Dorsolateral prefrontal cortex (tissue), 122 donors: ENCODE measurements at places on chromosomes 12 and 14. TPM values are rescaled to one million over a fixed set of nuclear protein-coding genes. Genes with fewer than 3 reads are reported as not detected.

PLEKHD1 gene
- 2.1 TPM for total RNA-seq

FAM181A gene
- 3.0 TPM for total RNA-seq

GLIPR1 gene
- total RNA-seq: 22.1 TPM

CHD8 gene
- total RNA-seq: 106 TPM

DNA sequence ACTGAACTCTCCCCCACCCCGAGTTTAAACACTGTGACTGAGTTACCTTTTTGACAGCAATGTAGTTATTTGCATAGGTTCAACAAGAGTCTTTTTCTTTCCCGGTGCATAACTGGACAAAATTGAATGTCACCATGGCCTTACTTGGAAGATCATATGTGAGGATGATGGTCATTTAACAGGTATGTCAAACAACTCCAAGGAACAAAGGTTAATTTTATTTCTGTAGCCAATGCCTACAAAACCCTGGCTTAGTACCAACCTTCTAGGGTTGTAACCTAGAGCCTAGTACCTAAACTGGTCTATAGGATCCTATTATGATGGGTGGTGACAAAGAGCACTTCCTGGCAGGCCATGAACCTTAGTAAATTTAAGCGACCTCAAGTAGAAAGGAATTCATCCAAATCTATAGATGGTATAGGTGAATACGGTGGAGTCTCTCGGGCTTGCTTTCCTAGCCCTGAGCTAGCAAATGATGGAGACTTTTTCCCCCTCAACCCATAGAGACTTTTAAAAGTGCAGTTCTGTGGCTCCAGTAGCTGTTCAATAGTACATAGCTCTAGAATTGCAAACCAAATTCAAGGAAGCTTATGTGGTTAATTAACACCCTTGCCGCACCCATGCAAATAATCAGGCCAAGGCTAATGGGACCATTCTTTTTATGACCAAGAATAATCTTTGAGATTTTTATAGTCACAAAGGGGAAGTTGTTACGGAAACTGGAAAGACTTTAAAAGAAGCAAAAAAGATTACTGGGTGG is 89.0 kb downstream of the SLC38A1 start:
- no peak for DNase-seq

- DNase-seq: no peak
Observed at GRCh38 chr14:23209651-23210423, 26.4 kb upstream of the SLC7A8 start.

- DNase-seq: no peak
Observed at GRCh38 chr14:50892255-50892654, 20.4 kb downstream of the ABHD12B start.

DNA sequence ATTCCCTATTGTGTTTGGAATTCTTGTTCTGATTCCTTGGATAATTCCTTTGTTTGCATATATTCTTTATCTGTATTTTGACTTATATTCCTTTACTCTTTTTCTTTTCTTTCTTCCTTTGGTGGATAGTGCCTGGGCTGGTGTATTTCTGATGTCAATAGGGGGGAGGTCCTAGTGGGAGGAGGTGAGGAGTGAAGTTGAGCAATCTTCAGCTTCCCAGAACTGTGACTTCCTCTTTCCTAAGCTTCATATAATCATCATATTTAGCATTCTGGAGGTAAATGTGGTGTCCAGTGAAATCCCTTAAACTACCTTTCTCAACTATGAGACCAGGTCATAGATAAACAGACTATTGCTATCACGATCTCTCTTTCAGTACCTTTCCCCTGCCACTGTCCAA is 29.6 kb upstream of the TBPL2 start:
- DNase-seq: no peak

DNA sequence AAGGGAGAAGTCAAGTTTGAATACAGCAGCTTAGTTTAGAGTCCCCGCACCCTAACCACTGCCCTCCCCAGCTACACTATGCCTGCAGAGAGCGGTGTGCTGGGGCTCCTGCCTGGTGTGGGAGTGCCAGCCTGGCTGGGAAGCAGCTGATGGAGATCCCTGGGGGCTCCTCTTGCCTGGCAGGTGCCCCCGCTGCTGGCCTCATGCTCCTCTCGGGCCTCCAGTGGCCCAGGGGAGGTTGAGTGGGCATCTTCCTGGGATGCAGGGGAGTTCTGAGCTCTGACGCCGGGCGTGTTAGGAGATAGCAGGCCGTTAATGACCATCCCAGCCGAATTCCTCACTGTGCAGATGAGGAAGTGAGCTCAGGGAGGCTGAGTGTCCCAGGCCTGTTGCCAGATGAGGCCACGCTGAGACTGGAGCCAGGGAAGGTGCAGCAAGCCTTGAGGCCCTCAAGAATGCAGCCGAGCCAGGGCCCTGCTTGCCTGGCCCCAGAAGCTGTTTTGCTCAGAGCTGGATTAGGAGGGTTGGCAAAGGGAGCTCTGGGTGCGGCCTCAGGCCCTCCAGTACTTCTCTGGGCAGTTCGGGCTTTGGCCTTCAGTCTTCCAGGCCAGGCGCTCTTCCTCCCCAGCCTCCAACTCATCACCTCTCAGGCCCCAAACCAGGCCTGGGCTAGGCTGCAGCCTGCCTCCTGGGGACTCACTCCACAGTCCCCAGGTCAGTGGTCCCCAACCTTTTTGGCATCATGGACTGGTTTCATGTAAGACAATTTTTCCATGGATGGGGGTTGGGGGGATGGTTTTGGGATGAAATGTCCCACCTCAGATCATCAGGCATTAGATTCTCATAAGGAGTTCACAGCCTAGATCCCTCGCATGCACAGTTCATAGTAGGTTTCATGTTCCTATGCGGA is 6.6 kb upstream of the CYP46A1 start:
- DNase-seq: no peak

DNA sequence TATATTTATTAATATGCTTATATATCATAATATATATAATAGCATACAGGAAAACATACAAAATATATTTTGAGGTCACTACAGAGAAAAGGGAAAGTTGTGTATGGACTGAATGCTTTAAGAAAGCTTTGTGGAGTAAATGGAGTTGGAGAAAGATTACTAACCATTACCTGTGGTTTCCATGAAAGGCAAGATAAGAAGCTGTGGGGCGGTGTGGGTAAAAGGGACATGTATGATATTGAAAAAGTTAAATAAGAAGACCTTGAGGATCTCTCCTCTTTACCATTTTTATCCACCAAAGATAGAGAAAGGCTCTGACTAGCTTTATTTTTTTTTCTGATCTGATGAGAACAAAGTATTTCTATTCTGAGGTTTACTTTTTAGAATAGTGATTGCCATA is 404.4 kb downstream of the TRHDE start:
- DNase-seq: no peak

DNA sequence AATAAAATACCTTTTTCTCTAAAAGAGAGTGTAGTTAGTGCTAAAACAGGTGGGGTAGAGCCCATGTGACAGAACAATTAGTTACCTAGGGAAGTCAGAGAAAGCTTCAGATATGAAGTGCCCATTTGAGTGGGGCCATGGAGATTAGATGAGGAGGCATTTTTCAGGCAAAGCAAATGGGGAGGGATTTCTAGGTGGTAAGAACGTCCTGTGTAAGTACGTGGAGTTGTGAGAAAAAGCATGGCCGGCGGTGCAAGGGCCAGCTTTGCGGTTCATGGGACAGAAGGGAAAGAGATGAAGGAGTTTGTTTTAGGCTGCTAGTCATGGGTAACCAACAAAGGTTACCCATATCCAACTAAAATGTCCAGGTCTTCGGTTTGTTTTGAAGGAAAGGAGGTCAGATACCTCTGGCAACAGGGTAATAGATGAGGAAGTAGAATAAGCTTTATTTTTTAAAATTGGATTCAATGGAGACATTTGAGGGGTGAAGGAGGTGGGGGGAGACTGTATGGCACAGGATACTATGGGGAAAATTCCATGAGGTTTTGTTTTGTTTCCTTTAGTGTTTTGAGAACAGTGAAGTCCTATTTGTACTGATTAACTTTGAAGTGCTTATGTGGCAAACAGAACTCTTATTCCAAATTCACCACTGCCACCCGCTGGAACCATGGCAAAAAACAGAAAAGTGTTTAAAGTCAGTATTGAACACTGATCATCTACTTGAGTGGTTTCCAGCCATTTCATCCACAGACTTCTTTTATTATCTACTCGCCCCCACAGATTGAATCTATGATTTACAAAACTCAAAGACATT is 10.0 kb upstream of the SNRPF start:
- DNase-seq: no peak

DNA sequence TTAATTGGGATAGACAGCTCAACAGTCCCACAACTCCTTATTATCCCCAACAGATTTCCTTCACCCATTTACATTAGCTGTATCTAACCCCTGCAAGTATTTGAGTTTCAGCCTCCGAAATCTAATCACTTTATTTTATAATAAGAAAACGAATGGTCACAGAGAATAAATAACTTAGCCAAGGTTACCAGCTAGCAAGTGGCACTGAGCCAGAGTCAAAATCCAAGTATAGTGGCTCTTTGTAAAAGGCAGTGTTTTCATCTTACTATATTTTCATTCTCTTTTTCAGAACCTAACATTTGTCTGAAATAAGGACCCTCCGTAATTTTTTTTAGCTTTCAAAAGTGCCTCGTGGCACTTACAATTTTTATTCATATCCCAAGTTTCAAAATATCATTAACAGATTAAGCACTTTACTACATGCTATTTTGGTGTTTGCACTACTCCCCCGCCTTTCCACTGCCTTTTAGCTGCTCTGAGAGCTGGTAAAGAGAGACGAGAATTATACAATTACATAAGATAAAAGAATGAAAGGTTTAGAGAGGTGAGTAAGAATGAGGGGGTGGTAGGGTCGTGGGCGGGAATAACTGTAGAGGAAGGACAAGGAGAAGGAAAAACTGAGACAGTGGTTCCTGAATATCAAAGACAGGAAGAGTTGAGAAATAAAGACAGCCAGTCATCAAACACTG is 3.7 kb upstream of the USP15 start:
- no peak for DNase-seq

GRCh38 chr12:56256326-56256960 is 1.7 kb downstream of the ANKRD52 start:
- DNase-seq: no peak

DNA sequence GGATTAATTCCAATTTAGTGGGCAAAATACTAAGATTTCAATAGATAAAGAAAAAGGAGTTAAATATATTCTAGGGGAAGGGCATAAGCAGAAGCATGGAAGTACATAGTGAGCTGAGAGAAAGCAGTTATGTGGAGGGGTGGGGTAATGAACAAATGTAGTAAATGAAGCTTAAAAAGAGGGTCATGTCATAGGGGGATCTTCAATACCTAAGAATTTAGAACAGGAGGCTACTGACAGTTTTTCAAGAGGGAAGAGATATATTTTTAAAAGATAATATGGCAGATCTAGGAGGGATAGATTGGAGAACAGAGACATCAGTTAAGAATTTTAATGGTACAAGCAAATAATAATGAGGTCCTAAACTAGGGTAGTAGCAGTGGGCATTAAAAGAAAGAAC is 9.4 kb downstream of the SYCP3 start:
- no peak for DNase-seq

DNA sequence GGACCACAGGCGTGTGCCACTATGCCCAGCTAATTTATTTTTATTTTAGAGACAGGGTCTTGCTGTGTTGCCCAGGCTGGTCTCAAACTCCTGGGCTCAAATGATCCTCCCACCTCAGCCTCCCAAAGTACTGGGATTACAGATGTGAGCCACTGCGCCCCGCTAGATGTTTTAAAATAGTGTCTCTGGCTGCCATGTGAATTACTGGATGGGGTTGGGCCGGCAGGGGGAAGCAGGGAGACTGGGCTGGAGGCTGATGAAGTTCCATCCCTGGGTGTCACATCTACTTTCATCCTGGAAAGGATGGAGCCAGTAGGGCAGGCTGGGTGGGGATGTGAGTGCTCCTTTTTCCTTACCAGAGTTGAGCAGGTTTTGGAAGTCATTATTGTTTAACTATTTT is 46.1 kb downstream of the DNAH10 start:
- DNase-seq: no peak

- no peak for DNase-seq
Observed at GRCh38 chr12:132888852-132889251, 1.4 kb upstream of the CHFR start.
